ENCODE measurements at places on chromosomes 1 and 21.

DNA sequence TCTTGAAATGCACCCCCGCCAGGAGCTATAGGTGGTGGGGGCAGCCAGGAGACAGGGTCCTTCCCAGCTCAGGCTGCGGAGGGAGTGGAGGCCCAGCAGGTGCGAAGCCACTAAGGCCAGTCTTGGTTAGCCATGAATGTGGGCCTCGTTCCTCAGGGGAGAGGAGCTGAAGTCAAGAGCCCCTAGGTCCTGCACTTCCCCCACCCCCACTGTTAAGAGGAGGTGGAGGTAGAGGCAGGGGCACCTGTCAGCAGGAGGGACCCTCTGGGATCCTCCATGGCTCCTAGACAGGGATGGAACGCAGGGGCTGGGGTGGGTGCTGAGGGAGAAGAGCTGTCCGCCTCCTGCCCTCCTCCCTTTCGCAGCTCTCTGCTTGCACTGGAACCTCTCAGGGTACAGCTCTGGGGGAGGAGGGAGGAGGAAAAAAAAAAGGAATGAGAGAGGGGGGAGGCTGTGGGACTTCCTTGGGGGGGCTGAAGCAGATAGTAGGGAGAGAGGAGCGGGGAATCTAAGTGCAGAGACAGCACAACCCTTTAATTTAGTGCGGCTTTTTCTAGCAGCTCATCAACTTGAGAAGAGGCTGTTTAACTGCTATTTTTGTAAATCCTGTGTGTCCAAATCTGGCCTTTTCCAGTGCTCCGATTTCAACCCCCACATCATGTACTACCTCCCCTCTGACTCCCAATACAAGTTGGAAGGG, 37.0 kb downstream of the MATN1 start:
- no peak for DNase-seq

GRCh38 chr1:56578963-56579875, at the start of gene PLPP3:
TSS of gene PLPP3 (minus strand) at chr1:56579563. CDS start at chr1:56579016, 547 bp downstream.
- peak; percentile 11 for DNase-seq

- no peak for DNase-seq
These were observed 16.0 kb downstream of the ATP1A1 start for GRCh38 chr1:116389013-116389412.

DNA sequence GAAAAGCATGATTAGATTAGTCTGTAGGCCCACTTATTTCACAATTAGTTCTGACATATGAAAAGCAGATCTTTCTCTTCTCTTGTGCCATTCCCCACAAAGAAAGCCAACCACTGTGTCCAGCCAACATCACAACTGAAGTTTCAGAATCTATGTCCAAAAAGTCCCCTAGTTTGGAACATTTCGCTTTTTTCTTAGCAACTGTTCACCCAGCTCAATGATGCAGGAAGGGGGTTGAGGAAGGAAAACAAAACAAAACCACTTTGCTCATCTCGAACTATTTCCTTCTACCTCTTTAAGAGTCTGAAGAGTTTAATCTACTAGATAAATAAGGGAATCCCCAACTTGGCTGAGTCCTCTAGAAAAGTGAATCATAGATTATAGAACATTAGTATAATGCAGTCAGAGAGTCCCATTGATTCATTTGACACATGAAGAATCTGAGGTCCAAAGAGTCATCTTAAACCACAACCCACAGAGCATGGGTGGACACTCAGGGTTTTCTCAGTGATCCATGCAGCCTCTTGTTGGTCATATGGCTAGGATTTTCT, 159.3 kb upstream of the SGIP1 start:
- peak; percentile 77 for DNase-seq

DNA sequence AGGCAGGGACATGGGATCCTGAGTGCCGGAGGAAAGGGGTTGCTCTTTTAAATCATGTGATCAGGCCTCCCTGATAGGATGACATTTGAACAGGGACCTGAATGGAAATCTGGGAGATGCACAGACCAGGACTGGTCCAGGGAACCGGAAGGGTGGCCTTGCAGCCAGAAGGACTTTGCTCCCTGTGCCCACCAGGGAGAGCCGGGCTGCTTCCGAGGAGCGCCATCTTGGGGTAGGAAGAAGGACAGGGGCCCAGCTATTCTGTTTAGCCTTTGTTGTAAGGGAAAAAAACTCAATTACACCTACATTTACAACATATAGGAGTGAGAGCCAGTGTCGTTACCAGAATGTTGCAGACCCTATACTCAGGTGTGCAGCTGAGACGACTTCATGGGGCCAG, 5.5 kb downstream of the KLHDC7A start:
- DNase-seq: no peak

- no peak for DNase-seq
These were observed 78.8 kb downstream of the MIS18A start for GRCh38 chr21:32200029-32200428.

DNA sequence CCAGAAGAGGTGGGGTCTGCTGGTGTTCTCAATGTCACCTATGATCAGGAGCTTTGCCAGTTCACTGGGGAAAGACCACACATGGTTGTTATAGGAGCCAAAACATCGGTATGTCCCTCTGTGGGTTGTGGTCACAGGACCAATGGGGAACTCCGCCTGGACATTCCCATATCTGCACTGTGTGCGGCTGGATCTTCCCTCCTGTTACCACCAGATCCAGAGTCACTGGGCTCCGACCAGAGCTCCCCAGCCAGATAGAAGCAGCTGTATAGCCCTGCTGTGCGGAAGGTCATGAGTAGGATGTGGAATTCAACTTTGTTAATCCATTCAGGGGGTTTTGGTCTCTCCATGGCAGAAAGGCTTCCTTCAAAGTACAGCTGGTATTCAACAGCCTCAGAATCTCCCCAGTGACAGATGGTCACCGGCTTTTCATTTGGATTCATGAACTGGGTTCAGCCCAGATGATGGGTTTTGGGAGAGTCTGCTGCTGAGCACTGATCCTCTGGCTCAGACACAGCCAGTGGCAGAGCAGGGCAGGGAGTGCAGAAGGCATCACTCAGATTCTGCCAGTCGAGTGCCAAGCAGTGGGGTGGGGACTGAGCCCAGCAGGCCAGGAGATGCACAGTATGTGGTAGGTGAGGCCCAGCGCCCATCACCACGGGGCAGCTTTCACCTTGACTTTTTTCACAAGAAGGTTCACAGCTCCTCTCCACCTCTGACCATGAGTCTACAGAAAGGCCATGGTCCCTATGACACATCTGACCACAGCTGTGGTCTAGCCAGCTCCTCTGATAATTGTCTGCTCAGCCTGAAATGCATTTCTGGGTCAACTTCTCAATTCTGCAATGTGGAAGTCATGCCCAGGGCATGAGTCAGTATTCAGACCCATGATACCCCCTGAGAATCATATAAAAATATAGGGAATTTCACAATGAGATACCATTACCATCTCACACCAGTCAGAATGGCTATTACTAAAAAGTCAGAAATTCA, 2.9 kb upstream of the SHCBP1L start:
- DNase-seq: no peak

- DNase-seq: no peak
These were observed 10.1 kb downstream of the EPHA2 start for GRCh38 chr1:16145662-16146278.

GRCh38 chr1:35350872-35351271, 82.4 kb downstream of the ZMYM4 start:
- DNase-seq: no peak

- no peak for DNase-seq
These were observed 87.9 kb upstream of the HMCN1 start for GRCh38 chr1:185646202-185646683.

DNA sequence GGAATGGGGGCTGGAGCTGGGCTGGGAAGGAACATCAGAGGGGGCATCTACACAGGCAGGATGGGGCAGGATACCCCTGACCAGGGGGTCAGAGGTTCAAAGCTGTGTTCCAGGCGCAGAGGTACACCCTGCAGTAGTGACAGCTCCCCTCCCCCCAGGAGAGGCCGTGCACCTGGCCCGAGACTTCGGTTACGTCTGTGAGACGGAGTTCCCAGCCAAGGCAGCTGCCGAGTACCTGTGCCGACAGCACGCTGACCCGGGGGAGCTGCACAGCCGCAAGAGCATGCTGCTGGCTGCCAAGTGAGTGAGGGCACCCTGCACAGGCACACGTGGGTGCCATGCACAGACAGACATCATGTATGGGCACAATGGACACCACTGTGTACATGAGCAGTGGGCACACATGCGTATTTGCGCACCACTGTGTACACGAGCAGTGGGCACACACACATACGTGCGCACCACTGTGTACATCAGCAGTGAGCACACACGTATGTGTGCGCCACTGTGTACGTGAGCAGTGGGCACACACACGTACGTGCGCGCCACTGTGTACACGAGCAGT, 17.4 kb downstream of the TFAP2E start:
- DNase-seq: no peak

GRCh38 chr1:204373911-204374310, 14.2 kb upstream of the PLEKHA6 start:
- DNase-seq: no peak

DNA sequence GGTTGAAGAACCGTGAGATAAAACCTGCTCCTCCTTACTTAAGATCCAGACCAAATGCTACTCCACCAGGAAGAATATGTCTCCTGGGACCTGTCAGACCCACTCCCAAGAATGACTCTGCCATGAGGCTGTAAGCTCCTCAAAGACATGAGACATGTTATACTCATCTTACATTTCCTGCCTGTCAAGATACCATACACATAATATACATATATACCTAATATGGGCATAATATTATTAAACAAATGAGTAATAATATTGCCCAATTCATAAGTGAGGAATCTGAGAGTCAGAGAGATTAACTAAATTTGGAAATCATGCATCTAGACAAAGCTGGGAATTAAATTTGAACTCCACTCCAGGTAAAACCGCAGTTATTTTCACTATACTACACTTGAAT, 634.9 kb downstream of the LMO4 start:
- no peak for DNase-seq

DNA sequence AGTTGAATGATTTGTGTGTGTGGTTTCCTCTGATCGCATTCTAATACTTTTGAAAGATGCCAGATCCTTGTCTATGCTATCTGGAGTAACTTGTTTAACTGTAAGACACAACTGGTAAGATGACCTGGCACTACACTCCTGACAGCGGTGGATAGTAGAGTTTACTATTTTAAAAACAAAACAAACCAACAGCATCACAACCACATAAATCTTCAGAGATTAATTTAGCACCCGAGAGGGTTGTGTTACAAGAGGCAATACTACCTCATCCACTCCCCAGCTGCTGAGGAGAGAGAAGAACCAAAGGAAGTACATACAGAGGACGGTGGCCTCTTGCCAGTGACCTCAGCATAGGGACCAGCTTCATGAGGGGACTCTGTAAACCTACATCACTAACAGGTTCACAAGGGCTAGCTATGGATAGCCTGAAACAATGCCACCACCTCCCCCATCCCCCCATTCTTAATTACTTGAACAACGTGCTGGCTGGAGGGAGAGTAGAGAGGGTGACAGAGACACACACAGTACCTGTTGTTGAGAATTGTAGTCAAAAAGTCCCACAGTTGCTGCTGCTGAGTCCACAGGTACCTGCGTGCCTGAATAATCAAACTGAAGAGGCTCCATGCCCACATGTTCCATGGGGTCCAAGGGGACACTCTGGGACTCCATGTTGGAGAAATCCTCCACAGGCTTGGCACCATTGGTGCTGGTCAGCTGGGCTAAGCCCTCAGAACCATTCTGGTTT, 73.5 kb downstream of the PUM1 start:
- no peak for DNase-seq

- no peak for DNase-seq
These were observed 23.3 kb downstream of the CD34 start for GRCh38 chr1:207887542-207888201.

DNA sequence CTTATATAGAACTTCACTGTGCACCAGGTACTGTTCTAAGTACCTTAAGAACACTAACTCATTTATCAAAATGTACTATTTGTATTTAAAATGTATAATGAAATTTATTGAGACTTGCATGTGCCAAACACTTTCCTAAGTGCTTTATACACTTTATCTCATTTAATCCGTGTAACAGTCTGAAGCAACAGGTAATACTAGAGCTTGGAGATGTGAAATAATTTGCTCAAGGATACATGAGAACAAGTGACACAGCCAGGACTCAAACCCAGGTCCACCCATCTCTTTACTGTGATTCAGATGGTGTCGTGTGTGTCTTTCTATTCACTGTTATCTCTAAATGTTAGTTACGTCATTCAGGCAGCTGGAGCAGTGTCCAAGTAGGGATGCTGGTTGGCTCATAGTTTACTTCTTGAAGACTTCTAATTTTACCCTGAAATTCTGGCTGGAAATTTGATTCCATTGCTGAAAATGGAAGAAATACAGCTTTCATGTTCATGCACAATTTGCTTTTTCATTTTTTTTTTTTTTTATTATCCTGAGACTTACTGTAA, 169.7 kb upstream of the UBE2U start:
- no peak for DNase-seq

DNA sequence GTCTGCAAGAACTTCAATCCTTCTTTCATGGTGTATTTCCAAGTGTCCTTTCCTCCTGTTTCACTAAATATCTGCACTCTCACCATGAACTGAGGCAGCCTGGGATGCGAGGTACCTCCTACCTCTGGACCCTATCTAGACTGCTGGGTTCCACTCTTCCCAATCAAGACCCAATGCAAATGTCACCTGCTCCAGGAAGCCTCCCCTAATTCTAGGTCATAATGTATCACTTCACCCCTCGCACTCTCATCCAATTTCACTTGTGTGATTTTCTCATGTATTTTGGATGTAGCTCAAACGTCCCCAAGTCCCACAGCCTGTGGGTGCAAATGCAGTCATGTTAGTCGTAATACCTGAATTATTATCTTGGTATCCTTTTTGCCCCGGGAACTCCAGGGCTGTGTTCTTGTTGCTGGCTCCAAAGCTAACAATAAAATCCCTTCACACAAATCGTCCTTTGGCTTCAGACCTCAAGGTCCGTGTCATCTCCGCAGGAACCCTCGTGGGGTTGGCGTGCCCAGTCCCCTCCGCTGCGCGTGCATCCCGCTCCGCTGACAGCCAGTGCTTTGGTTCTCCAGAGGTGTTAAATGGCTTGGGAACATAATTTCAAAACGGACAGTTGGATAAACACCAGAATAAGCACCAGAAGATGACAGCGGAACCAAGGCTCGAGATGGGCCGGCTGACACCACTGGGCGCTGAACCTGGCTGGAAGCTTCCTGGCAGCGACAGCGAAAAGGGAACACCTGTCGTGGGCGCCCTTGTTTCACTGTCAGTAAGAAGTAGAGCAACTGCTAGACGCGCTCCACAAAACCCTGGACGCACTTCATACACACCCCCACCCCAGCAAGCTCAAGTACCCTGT, 1.0 kb upstream of the BACH1 start:
- peak; percentile 14 for DNase-seq

- DNase-seq: no peak
These were observed 55.4 kb downstream of the OPTC start for GRCh38 chr1:203549309-203549708.

GRCh38 chr1:24621121-24621520, 22.0 kb upstream of the SRRM1 start:
- DNase-seq: no peak

Measured in activated naive CD4-positive, alpha-beta T cell treated with anti-CD3 and anti-CD28 coated beads for 36 hours (primary cell).